CD4-positive, alpha-beta T cell treated with Interleukin-15 for 4 hours (primary cell): ENCODE measurements at places on chromosomes 13 and 19.

- no peak for DNase-seq
These were observed 1.1 kb downstream of the ZNF835 start for GRCh38 chr19:56670401-56670960.

- DNase-seq, result peak; percentile 22
These were observed 28.7 kb downstream of the LACC1 start for GRCh38 chr13:43908156-43909126.

GRCh38 chr13:31121379-31122140 lies 40.1 kb downstream of the HSPH1 start:
- DNase-seq, result no peak

- no peak for DNase-seq
These were observed 314.9 kb downstream of the COG6 start for GRCh38 chr13:39970177-39970846.

DNA sequence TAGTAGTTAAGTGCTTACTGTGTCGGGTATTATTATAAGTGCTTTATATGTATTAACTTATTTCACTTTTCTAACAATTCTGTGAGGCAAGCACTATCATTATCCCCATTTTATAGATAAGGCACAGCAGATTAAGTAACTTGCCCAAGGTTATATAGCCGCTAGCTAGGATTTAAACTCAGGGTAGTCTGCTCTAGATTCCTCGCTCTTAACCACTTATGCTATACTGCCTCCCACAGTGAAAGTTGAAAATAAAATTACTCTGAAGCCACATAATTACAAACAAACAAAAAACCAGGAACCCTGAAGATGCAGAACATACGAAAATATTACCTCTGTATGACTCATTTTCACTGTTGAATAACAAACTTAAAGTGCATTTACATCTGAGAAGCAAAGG lies 3.9 kb downstream of the TEX30 start:
- no peak for DNase-seq

DNA sequence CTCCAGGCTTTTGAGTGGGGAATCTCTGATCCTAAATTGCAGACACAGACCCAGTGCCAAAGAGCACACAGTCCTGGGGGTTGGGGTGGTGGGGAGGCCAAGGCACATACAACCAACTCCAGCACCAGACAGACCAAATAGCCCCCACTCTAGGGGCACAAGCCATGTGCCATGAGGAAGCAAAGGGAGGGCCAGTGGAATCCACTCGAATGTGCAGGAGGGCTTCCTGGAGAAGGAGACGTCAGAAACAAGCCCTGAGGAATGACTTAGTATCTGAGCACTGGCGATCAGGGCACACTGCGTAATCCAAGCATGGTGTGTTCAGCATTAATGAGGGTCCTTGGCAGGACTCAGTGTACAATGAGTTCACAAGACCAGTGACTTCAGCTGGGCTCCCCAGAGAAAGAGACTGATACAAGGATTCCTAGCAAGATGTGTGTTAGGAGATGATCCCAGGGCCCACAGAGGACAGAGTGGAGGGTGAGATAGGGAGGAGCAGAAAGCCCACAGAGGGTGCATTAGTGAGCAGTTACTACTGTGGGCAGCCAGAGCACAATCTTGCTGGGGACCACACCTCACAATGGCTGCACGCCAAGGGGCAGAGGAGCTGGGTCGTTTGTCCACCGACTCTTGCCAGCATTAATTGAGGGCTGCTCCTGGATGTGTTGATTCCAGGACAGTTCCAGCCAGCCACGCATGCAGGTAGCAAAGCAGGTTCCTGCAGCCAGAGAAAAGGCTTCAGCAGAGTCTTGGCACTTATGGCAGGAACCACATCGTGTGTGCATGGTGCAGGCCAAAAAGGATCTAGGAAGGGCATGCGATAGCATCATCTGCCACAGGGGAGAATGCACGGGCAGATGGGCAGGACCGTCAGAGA lies 152.6 kb upstream of the VSTM2B start:
- no peak for DNase-seq

- DNase-seq, result peak; percentile 28
These were observed 20.6 kb upstream of the USP29 start for GRCh38 chr19:57099199-57099661.

DNA sequence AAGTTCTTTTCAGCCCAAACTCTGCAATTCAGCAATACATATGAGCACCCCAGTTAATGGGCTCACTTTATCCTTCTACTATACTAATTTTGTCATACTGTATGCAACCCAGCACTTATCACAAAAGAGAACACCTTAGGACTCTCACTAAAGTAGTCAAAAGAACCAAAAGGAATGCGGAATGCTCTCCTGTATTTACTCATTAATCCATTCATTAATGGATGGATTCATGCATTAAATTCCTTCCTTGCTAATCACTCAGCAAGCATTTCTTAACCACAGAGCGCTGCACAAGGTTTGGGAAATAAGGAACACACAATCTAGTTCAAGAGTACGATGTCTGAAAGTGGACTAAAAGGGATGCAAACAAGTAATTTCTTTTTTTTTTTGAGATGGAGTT lies 12.8 kb upstream of the DOCK9 start:
- no peak for DNase-seq

DNA sequence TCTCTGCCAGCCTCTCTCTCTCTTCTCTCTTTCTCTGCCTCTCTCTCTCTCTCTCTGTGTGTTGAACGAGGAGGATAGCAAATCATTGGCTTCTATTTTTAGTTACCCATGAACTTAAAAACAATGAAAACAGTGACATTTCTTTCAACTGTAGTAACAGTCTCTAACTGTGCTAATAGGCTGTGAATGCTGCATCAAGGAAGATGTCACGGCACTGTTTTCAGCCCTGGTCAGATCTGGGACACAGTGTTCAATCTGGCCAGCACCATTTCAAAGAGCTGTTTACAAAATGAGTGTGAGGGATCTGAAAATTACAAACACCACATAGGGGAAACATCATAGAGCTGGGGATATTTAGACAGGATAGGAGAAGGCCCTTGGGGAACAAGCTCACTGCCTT lies 717.0 kb downstream of the FGF9 start:
- no peak for DNase-seq

DNA sequence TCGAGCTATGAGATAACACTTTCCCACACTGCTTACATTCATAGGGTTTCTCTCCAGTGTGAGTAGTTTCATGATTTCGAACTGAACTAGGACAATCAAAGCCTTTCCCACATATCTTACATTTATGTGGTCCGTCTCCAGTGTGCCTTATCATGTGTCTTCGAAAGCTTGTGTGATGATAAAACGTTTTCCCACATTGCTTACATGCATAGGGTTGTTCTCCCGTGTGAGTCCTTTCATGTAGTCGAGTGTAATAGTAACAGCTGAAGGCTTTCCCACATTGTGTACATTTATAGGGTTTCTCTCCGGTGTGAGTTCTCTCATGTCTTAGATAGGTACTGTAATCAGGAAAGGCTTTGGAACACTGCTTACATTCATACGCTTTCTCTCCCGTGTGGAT lies 16.3 kb downstream of the ZNF823 start:
- DNase-seq, result no peak

GRCh38 chr19:52221831-52222375 lies 32.1 kb downstream of the PPP2R1A start:
- DNase-seq, result no peak

GRCh38 chr19:29517412-29517811 lies 8.4 kb upstream of the VSTM2B start:
- no peak for DNase-seq

- no peak for DNase-seq
These were observed 82.8 kb upstream of the ZNF254 start for GRCh38 chr19:24004166-24004565.

DNA sequence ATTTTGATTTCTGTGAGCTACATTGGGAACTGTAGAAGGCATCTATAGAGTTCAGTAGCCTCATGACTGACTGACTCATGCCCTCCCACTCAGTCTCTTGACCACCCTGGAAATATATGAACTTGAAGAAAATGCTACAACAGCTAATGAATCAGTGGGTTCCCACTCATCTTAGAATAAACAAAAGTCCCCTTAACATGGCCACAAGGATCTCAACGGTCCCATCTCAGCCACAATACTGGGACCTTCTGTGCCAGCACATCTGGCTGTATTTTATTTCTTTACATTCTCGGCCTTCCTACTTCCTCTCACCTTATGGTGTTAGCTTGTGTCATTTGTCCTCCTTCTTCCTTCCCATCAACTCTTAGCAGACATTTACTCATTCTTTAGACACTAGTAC lies 619.8 kb downstream of the DCT start:
- no peak for DNase-seq

DNA sequence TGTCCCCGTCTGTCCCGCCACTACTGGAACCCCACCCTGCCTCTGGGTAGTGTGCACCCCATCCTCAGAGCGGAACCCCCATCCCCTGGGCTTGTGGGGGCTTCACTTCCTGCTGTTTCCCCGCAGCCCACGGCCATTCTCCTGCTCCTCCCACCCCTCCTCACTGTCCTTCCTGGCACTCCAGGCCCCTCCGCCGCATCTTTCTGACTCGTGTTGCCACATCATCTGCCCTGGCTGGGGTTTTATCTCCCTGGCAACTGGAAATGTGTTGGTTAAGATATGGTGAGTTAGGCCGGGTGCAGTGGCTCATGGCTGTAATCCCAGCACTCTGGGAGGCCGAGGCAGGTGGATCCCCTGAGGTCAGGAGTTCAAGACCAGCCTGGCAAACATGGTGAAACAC lies 37.3 kb downstream of the KDM4B start:
- no peak for DNase-seq

GRCh38 chr13:113746143-113746525 lies 12.9 kb upstream of the TMEM255B start:
- DNase-seq, result no peak

DNA sequence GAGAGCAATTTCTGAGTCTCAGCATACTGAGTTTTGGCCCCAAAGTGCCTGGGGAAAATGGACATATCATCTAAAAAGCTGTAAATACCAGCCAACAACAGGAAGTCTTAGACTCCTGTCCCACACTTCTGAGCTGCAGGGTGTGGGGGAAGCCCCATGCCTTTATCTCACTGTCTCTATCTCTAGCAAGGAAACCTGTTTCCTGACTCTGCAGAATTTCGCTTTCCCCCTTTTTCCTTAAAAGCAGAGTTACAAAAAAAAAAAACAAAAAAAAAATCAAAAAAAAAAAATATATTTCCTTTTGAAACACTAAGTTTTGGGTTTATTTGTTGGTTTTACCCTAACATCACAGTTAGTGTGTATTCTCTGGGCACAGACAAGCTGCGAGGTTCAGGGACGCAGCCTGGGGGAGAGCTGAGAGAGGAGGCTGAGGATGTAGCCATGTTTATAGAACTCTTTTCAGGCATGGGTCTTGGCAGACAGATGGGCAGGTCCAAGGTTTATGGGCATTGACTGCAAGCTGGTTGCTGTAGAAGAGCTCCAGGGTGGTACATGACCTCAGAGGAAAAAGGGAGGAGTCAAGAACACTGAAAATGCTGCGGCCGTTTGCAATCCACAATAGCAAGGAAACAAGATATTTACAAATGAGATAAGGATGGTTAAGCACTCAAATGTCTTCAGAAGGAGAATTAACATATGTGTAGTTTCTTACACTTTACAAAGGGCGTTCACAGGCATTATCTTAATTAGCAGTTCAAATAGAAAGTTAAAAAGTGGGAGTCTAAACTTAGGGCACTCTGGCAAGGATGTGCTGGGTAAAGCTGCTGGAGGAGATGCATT lies 4.9 kb downstream of the MBNL2 start:
- peak; percentile 61 for DNase-seq

DNA sequence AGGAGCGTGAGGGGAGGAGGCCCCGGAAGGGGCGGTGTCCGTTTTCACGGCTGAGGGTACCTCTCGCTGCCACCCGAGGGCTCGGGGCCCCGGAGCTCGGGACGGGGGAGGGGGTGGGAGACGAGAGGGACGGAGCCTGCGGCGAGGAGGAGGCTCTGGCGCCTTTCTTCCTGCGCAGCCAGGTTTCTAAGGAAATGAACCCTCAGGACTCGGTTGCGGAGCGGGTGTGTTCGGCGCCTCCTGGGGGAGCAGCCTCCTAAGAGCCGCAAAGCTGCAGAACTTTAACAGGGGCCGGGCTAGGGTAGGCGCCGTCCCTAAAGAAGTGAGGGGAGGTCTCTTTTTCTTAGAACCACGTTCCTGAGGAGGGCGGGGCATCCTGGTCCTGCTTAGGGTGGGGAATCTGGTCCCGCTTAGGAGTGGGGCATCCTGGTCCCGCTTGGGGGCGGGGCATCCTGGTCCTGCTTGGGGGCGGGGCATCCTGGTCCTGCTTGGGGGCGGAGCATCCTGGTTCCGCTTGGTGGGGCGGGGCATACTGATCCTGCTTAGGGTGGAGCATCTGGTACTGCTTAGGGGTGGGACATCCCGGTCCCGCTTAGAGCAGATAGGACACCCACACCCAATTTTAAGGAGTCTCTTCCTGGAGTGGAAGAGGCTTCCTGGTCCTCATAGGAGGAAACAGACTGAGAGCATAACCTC lies 6.2 kb downstream of the SYT5 start:
- DNase-seq, result peak; percentile 11

GRCh38 chr13:36347531-36348210 lies 1.5 kb upstream of the SPART start:
- no peak for DNase-seq

DNA sequence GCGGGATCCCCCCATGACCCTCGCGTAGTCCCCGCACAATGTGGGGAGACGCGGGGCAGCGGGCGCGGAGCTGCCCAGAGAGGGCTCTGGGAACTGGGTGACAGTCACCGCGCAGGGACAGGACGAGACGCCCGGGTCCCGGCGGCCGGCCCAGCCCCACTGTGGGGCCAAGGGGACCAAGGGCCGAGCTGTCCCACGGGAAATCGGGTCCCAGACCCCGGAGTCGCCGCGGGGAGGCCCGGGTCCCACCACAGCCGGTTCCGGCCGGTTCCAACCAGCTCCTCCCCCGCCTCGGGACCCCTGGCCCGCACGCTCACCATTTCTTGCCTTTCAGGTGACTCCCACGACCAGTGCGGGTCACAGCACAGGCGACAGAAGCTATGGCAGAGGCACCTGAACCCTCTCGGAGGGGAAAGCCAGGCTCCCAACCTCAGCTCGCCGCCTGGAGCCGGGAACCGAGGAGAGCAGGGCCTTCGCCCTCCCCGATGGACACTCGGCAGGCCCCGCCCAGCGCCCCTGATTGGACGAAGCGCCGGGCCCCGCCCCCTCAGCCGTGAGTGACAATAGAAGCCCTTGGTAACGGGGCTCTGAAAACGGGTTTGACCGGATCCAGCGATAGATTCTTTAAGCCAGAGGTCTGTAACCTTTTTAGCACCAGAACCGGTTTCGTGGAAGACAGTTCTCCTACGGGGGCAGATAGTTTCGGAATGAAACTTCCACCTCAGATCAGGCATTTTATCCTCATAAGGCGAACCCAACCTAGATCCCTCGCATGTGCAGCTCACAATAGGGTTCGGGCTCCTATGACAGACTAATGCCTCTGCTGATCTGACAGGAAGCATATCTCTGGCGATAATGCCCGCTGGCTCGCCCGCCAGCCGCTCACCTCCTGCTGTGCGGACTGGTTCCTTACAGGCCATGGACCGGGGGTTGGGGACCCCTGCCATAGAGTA lies at the start of gene ZNF433:
Gene ZNF433 (minus strand): TSS at position 460 of the 953 bp plus-strand sequence. CDS start 140 bp downstream, at position 320.
- peak; percentile 46 for DNase-seq
